IPS-NIHi11 (cell line): ENCODE measurements at places on chromosomes 2 and 18.

DNA sequence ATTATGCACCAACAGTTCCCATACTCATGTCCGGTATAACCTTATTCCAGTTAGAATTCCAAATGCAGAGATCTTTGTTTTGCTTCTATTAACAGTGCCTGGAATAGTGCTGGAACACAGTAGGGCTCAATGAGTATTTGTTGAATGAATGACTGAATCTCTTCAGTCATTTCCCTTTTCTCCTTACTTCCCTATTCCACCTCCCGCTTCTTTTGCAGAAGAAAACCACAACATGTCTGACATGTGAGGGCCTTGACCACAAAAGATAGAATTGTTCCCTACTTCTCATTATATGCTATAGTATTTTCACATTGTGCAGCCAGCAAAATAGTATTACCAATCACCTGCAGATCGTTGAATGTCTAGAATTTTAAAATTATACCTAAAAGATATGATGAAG lies 19.5 kb upstream of the HNRNPLL start:
- no peak for DNase-seq

GRCh38 chr18:76914314-76914713 lies 92.0 kb downstream of the ZNF236 start:
- DNase-seq: no peak

GRCh38 chr2:25257032-25257552 lies 84.6 kb downstream of the DNMT3A start:
- DNase-seq: no peak

- DNase-seq: peak; percentile 20
Measured at GRCh38 chr2:151733771-151734672, at the start of gene NEB. Gene NEB (minus strand): TSS chr2:151734476. CDS start chr2:151733156, 1,320 bp downstream.

GRCh38 chr2:86453836-86454235 lies 12.7 kb downstream of the KDM3A start:
- no peak for DNase-seq

DNA sequence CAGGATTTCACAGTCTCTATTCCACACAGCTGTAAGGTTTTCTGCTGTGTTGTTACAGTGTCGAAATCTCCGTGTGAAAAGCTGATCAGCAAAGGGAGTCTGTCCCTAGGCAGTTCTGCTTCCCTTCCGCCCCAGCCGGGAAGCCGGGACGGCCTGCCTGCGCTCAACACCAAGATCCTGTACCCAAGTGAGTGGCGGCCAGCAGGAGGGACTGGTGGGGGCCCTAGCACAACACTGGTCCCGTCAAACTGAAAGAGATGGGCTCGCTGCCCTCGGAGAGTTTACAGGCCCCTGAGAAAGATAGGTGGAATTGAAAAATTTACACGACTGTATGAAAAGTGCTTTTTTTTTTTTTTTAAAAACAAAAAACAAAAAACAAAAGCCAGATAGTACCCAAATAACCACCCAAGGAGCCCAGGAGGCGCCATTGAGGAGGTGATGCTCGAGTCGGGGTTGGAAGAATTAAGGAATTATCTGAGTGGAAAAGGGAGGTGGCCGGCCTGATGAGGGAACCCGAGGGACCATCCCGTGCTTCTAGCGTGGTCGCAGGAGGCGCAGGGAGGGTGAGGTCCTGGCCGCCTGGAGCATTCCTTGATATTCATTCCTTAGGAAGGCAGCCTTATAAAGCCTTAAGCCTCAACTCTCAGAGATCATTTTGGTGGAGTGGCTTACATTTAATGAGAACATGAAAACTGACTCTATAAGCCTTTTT lies 96.7 kb downstream of the DGKD start:
- DNase-seq: no peak

GRCh38 chr18:61980355-61980754 lies 87.5 kb upstream of the RNF152 start:
- DNase-seq: no peak

DNA sequence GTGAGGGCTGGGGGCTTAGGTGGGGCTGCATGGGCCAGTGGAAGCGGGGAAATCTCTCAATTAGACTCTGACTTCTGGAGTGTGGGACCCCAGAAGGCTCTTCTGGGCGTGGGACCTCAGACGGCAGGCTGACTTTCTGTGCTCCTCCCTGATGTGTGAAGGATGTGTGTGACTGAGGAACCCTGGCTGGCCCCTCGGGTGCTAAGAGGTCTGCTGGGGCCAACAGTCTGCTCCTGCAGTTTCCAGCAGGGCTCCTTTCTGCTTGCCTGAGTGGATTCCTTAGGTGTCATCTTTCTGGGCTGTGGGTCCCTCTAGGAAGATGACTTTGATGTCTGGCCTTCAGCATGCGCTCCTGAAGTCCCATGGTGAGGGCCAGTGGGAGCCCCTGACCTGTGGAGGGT lies 167.5 kb downstream of the DYSF start:
- peak; percentile 4 for DNase-seq

DNA sequence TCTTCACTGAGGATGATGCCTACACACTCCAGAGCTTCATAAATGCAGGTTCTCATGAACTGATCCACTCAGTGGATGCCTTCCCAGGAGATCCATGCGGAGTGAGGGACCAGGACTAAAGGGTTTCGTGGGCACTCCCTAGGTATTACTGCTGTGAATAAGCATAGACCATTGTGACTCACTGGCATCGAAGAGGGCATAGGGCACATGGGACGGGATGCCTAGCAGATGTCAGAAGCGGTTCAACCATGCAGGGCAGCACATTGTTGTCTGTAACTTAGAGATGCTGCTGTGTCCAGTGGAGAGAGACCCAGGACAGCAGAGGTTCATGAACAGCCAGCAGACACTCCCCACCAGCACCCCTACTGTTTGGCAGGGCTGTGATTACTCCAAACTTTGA lies 17.2 kb downstream of the GKN2 start:
- no peak for DNase-seq
